ENCODE measurements at places on chromosomes 16 and 17. TPM values are rescaled to one million over a fixed set of nuclear protein-coding genes. Genes with fewer than 3 reads are reported as not detected.

DNA sequence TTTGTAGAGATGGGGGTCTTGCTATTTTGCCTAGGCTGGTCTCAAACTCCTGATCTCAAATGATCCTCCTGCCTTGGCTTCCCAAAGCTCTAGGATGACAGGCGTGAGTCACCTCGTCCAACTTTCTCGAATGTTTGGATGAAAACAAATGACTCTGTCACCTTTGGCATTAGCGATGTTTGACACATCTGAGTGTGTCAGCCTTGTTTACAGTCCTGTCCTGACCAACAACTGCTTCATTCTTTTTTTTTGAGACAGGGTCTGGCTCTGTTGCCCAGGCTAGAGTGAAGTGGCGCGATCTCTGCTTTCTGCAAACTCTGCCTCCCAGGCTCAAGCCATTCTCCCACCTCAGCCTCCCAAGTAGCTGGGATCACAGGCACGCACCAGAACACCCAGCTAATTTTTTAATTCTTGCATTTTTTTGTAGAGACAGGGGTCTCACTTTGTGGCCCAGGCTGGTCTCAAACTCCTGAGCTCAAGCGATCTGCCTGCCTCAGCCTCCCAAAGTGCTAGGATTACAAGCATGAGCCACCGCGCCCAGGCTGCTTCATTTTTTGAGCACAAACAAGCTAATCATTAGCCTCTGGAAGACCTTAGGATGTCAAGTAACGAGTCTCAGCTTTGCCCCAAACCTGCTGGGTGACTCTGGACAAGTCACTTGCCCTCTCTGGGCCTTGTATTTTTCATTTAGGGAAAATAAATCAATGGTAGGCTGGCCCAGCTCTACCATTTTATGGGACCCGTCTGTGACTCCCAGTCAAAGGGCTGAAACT is 7.4 kb downstream of the MYH11 start:
- no peak for DNase-seq

GRCh38 chr16:54460263-54460860 is 173.8 kb upstream of the IRX3 start:
- no peak for DNase-seq

DNA sequence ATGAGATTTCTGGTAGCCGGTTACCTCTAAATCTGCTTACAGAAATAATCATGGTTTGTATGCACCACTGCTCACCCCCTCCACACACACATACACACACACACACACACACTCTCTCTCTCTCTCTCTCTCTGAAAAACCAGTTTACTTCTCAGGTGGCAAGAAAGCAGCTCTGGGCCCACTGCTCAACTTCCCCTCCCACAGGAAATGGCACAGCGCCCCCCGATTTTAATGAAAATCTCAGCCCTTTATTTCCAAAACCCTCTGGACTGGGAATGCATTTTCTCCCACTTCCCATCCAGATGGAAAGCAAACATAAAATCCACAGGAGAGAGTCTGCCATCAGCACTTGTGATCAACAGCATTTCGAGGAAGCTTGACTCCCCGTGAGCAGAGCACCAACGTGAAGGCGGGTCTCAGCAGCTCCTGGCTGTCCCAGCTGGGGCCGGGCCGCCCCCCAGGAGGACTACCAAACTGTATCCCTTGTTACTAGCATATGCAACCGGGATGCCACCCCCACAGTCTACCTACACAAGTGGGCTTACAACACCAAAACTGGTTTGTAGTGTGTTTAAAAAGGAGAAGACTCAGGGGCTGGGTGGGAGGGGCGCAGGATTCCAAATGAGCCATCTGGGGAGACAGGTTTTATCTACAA is 121.1 kb downstream of the SLC39A11 start:
- DNase-seq = no peak

GRCh38 chr16:73068541-73069401 is 20.8 kb upstream of the ZFHX3 start:
- DNase-seq = no peak

GRCh38 chr16:85664580-85665372 is 24.0 kb downstream of the GINS2 start:
- no peak for DNase-seq

DNA sequence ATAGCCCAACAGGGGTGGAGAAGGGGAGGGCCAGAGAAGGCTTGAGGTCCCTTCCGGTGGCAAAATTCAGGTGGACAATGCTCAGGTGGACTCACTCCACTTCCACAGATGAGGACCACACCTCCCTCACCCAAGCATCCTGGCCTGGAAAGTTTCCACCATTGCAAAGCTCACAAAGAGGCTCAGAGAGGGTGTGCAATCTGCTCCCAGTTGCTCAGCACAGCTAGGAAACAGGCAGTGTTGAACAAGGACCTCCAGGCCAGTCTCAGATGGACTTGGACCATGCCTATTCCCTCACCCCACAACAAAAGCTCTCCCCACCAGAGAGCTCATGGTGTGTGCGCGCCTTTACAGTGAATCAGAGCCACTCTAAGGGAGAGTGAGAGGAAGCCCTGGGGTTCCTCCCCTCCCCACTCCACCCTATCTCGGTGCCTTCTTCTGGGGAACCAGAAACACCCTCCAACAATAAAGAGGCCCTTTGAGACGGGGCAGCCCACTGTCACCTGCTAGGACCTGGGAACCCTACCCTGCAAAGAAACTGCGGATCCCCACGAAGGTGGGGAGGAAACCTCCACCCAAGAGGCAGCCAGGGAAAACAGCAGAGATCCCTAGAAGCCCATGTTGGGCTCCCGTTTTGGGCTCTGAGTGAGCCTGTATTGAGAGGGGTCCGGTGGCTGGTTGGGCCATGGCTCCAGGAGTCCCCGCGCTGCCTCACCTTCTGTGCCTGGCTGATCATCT is 1.6 kb downstream of the FAM83G start:
- no peak for DNase-seq

DNA sequence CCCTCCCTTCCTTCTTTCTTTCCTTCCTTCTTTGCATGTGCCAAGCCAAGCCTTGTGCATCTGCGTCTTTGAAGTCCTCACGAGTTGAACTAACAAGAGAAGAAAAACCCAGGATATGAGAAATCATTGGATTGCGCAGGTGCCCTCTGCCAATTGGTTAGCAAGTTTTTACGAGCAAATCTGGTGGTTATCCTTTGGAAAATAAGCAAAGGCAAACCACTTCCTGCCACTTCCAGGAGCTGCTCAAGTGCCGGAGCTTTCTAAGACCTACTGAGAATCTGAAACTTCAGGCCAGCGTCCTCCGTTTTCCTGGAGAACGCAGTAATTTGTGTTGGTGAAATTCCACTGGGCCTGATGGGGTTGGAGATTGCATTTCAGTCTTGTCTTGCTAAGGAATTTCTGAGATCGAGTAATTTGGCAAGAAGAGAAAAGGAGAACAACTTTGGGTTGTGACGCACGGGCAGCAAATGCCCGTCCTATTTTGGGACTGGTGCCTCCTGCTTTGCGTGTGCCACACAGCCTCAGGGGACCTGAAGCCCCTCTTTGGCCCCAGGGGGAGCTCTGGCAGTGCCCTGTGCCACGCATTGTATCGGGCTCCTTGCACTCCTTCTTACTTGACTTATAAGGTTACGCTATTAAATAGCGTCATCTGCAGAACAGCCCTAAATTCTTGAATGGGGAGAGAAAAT is 56.4 kb downstream of the CMIP start:
- no peak for DNase-seq

DNA sequence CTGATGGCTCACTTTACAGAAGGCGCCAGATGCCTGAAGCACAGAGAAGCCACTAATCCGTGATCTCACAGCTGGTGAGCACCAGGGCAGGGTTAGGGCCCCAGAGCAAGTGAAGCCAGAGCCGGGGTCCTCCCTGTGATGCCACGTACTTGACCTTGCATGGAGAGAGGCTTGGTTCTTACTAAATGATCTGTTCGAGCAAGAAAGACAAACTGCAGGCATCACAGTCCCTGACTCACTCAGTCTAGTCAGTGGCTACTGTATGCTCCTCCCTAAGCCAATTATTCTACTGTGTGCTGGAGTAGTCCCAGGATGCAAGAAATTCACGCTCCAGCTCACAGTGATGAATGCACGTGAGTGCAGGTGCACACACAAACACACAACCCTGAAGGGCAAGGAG is 55.4 kb downstream of the SDK2 start:
- DNase-seq = no peak

- no peak for DNase-seq
These were observed 1.3 kb upstream of the NOL11 start for GRCh38 chr17:67716405-67716798.

GRCh38 chr17:34312080-34312479 is 7.2 kb upstream of the CCL8 start:
- DNase-seq = no peak

NTN3 gene
- total RNA-seq = 0.52 TPM

SPEM1 gene
- not detected for total RNA-seq

KCNJ12 gene
- total RNA-seq = 1.5 TPM

All from H1 (cell line).